ENCODE measurements at places on chromosomes 7 and 10. TPM values are rescaled to one million over a fixed set of nuclear protein-coding genes. Genes with fewer than 3 reads are reported as not detected.
A peak's percentile ranks its signal among the peaks of the same experiment; 100 is the strongest.

DNA sequence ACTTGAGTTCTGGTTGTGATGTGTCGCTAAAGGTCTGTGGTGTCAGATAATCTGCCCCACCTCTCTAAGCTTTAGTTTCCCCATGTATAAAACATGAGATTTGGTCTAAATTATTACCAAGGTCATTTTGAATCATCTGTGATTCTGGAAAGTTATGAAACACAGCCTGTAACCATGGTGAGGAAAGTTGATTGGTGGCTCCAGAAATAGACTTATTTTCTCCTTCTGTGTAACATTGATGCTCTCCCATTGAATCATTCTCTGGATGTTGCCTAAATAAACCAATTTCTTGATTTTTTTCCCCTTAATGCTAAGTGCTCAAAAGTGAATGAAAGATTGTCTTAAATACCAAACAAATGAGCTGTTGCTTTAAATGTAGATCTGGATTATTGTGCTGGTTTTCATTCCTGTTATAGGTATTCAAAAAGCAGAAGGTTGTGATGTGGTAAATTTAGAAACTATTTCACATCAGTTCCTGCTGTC, 30.0 kb upstream of the PCGF5 start:
- no peak for DNase-seq

DNA sequence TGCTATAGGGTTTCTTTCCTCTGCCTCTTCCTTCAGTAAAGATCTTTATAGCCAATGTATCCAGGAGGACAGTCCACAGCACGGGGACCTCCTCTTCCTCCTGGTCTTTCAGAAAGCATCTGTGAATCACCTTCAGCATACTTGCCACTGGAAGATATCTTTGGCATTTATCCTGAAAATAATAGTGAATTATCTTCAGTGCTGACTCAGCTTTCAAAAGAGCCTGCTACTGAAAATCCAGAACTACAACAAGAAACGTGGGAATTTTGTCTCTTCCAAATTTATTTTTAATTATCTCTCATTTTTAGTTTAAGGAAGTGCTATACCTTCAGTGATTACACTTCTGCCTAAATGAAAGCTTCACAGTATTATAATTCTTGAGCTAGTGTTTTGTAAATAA, 7.6 kb upstream of the UNC5B start:
- peak; percentile 8 for DNase-seq

DNA sequence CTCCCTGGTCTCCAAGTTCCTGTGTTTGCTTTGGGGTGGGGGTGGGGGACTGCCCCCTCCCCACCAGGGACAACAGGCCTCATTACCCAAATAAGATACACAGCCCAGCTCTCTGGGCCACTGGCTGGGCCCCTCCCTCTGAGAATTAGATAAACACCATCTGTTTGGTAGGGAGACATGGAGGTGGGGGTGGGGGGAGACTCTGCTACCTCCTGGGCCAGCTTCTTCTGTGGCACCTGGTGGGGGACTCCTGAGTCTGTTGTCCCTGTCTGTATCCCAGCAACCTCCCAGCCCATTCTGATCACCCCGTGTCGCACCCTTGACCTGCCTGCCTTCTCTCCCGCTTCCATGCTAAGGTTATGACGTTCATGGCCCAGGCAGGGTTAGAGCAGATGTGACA, 5.8 kb downstream of the MLXIPL start:
- DNase-seq, result no peak

ZWINT gene
- 7.8 TPM for total RNA-seq

- no peak for DNase-seq
Measured at GRCh38 chr10:67017218-67017617, 91.4 kb downstream of the LRRTM3 start.

GRCh38 chr7:131042269-131043160, 285.2 kb upstream of the MKLN1 start:
- DNase-seq, result no peak

GRCh38 chr10:43082087-43082486, 5.2 kb downstream of the RET start:
- DNase-seq, result no peak

TEX47 gene
- not detected for total RNA-seq

GIMAP7 gene
- 10.8 TPM for total RNA-seq

- DNase-seq, result no peak
Measured at GRCh38 chr10:102409604-102410428, 8.8 kb downstream of the PSD start.

DNA sequence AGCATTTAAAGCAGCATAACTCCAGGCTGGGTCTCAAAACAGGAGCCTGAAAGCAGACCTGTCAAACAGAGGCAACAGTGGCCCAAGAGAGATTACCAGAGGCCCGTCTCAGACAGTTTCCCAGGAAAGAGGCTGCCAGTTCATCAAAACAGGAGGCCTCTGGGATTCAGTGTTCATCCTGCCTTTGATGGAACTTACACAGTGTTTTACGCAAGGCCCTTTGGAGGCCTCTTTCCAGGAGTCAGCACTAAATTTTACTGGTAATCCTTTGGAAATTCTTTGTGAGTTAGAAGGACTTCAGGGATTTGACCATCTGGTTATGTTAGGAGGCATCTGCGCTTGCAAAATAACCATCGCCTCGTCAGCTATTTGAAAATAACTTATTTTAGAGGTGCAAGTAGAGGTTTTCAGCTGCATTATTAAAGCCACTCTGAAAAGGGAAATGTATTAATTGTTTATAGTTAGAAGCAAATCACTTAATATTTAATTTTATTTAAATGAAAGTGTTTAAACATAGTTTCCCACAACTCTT, 501.2 kb upstream of the COBL start:
- DNase-seq, result no peak

GRCh38 chr10:42593284-42593683, 45.1 kb downstream of the ZNF33B start:
- DNase-seq, result no peak

DNA sequence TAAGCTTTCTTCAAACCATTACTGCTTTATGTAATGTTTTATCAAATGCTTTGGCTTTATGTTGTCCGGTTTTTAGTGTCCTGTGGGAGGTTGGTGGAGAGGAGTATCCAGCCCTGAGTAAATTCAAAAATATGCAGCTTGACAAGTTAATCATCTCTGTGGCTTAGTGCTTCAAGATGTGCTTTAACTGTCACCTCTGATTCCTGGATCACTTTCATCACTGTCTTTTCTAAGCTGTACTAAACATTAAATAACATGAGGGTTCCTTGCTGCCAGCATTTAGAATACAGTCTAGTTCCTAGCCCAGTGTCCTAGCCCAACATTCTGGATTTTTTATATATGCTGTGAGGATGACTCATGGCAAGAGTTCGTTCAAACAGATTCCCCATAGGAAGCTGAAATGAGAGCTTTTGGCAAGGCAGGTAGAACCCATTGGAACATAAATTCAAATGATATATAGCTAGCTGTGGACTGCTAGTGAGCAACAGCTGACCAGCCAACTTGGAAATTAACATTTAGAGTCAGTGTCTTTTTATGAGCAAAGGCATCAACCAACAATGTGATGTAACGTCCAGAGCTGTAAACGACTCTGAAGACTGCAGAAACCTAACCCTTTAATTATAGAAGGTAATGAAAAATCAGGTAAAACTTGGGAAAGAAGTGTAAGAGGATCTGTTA, 80.6 kb upstream of the OIT3 start:
- DNase-seq, result no peak

DNA sequence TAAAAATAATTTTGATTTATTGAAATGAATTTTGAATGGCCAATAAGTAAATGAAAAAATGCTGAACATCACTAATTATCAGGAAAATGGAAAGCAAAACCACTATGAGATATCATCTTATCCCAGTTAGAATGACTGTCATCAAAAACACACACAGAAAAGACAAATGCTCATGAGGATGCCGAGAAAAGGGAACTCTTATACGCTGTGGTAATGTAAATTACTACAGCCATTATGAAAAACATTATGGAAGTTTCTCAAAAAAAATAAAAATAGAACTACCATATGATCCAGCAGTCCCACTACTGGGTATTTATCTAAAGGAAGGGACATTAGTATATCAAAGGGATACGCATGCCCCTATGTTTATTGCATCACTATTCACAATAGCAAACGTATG, 15.8 kb downstream of the SCIN start:
- DNase-seq, result no peak

- DNase-seq, result no peak
Measured at GRCh38 chr10:89269433-89270152, 18.0 kb upstream of the LIPA start.

DNA sequence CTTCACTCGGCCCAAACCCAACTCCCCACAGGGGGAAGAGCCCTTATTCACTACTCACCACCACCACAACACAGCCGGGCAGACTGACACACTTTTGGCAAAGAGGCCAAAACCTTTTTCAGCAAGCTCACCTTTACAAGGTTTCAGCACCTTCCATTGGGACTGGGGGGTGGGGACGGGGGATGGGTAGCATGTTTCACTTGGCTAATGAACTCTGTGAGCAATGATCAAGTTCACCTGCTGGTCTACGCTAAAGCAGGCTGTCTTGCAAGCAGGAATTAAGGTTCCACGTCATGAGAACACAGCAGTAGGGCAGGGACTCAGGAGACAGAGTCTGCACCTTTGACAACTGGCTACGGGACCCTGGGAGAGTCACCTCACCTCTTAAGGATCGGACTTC, 7.0 kb downstream of the FAM53B start:
- no peak for DNase-seq

DNA sequence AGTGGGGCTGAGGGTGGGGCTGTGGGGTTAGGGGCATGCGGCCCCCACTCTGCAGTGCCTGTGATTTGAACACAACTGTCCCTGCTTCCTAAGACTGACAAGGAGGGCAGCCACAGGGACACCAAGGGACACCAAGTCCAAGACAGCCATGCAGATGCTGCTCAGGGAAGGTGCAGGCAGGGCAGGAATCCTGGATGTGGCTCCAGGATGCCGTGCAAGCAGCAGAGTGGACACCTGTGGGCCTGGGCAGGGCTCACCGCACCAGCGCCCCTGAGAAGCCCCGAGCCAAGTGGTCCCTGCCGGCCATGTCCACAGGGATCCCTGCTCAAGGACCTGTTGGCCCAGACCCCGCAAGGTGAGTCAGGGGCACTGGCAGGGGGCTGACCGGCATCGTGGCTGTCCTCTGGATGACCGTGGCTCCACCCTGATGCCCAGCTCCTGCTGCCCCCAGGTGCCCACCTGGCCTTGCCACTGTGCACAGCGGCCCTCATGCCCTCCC, 58.5 kb downstream of the STK32C start:
- no peak for DNase-seq

SLC26A5 gene
- 0.55 TPM for total RNA-seq

DNA sequence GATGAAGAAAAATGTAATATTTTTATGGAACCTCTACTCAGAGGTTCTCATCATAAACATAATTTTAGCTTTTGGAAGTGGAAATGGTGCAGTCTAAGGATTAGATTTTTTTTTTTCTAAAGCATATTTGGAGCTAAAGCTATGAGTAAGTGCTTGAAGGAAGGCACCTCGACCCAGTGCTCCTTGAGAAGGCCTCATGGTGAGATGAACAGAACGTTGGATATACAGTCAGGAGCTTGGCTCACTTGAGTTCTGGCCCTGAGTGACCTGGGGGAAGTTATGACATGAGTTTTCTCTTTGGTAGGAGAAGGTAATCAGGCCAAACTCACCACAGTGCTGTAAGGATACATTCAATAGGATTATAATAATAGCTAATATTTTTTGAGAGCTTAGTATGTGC, 163.3 kb downstream of the JCAD start:
- DNase-seq, result no peak

- peak; percentile 49 for DNase-seq
Measured at GRCh38 chr10:123574109-123574698, 92.0 kb upstream of the GPR26 start.

SUMF2 gene
- 134 TPM for total RNA-seq

- no peak for DNase-seq
Measured at GRCh38 chr10:103575416-103576075, 82.0 kb downstream of the NEURL1 start.

NIPSNAP2 gene
- total RNA-seq, result 59.3 TPM

- no peak for DNase-seq
Measured at GRCh38 chr7:129768614-129769399, 157.3 kb downstream of the NRF1 start.

OIT3 gene
- not detected for total RNA-seq

GTF2IRD1 gene
- total RNA-seq, result 23.1 TPM

ADIRF gene
- total RNA-seq, result 131 TPM

- no peak for DNase-seq
Measured at GRCh38 chr7:5607951-5608656, 173.4 kb downstream of the RNF216 start.

CD36 gene
- total RNA-seq, result 87.3 TPM

TMEM229A gene
- not detected for total RNA-seq

DNA sequence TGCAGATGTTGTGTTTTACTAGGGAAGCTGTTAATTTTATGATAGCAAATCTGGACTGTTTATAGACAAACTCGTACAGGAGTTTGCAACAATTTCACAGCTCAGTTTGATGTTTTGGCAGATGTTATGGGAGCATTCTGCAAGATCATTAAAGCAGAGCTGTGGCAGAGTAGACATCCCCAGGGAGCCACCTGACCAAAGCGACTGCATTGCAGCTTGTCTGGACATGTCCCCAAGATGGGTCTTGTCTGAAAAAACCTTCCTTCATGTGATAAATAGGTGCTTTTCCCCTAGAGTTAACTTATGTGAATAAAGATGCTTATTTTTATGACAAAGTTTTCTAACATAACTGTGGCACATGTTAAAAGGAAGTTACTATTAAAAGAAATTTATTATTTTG, 91.2 kb upstream of the GPR141 start:
- DNase-seq, result no peak

DNA sequence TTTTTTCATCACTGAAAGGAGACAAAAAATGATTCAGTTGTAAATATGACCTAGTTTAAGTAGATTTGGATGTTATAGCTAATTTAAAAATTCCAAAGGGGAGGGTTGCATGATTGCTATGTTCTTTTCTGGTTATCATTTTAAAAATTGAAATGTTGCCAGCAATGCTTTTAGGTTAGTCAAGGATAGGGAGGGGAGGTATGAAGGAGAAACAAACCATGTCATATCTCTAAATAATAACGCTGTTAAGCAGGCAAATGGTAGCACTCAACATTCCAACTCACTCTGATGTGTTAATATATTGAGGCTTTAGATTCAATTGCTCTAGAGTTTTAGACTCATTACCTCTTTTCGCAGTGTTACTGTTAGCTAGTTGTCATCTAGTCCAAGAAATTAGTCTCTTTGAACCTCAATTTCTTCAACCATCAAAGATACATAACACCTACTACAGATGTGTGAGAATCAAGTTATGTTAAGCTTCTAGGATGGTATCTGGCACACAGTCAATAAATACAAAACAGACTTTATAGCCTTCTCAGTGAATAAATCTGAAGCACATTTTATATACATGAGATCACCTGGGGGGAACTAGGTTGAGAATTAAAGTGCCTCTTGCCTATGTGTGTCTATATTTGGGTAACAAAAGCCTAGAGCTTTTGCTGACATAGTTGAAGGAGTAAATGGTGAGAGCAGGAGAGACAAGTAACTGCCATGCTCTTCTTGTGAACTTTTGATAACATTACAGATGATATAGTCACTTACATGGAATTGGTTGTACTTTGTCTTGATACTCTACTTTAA, 124.9 kb downstream of the CSTF2T start:
- DNase-seq, result no peak

DNA sequence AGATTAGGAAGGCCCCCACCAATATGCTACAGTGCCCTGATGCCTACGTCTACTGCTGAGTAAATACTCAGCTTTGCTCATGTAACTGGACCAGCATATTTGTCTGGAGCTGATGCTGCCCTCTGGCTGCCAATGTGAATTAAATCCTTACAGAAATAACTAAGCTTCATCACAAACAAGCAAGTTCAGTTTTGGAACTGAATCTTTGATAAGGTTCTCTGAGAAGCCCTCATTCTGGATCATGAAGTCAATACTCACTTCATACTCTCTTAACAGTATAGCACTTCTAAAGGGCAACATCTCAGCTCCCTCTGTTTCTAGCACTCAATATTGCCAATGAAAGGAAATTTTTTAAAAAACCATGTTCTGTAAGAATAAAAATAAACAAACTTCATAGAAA, 246.7 kb downstream of the ETV1 start:
- no peak for DNase-seq

MRLN gene
- total RNA-seq, result not detected
